ENCODE measurements at places on chromosomes 12 and 14.

GRCh38 chr14:104438166-104438887, 141.2 kb upstream of the C14orf180 start:
- DNase-seq = no peak

DNA sequence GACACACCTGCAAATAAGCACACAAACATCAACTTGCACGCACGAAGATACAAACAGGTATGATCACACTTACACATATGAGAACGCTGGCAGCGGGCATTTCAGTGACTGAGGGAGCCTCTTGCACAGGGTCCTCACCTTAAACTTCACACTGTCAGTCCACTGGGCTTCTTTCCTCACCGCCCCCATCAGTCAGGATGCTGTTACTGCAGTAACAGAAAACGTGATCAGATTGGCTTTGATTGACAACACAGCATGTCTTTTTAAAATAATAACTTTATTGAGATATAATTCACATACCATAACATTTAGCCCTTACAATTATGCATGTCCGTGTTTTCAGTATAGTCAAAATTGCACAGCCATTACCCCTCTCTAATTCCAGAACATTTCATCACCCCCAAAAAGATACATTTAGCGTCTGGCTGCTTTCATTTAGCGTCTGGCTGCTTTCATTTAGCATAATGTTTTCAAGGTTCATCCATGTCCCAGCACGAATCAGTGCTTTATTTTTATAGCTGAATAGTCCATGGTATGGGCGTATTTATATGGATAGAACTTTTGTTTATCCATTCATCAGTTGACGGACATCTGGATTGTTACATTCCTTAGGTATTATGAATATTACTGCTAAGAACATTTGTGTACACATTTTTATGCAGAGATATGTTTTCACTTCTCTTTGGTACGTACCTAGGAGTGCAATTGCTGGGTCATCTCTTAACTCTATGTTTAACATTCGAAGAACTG, 8.4 kb downstream of the CCDC197 start:
- DNase-seq = no peak

GRCh38 chr12:94753036-94753679, 102.8 kb upstream of the TMCC3 start:
- no peak for DNase-seq

GRCh38 chr12:120940799-120941198, 36.6 kb upstream of the SPPL3 start:
- no peak for DNase-seq

DNA sequence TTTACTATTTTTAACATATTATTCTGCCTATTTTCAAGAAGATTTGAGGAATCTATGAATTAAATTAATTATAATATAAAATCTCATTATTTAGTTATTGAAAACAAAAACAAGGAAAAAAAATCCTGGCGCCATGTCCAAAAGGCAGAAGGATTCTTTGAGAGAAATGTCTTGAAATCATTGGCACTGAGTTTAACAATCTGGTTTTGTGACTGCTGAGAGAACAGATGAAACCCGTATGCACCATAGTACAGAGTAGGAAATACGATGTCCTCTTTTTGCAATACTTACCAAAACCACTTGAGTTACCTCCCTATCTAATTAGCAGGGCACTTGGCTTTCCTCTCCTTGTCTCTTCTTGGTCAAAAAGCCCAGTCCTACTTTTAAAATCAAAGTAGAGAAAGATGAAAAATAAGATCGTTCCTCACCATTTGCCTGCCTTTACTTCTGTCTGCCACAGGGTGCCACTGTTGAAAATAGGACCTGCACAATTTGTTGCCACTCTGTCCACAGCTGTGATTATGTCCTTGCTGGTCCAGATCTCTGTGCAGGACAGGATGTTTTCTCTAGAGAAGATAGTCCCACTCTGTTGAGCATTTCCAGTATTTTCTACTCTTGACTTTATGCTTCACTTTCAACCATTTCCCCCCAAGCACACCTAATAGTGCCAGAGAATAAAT, 179.7 kb downstream of the PDZRN4 start:
- no peak for DNase-seq

DNA sequence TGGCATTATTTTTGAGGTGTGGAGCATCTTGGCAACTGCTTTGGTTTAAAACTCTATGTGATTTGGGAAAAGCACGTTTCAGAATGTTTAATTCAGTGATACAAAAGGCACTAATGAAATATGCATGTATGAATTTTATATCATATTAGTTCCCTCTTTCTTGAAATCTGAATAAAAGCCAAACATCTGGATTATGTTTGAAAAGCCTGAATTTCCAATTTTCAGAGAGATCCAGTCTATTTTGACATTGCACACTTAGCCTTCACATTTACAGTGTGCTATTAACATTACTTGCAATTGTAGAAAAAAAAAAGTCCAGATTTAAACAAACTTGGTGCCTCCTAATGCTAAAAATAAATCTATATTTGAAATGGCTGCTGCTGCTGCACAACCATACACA, 219.1 kb upstream of the NPAS3 start:
- no peak for DNase-seq

DNA sequence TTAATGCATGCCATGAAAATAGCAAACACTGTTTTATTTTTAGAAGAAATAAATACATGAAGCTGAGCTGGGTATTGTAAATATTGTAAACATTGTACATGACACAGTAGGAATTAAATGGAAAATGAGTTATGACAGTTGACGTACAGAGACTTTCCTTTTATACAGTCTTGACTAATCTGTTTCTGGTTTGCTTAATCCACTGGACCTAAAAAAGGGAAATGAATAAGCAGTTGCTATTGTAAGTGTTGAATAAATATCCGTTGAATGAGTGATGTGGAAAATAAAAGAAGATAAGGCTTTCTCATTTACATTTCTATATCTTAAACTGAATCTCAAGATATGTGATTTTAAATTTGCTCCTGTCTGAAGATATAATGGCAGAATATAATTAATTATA, 15.0 kb downstream of the PMCH start:
- DNase-seq = no peak

GRCh38 chr14:82180139-82180538, 646.5 kb upstream of the SEL1L start:
- DNase-seq = no peak

DNA sequence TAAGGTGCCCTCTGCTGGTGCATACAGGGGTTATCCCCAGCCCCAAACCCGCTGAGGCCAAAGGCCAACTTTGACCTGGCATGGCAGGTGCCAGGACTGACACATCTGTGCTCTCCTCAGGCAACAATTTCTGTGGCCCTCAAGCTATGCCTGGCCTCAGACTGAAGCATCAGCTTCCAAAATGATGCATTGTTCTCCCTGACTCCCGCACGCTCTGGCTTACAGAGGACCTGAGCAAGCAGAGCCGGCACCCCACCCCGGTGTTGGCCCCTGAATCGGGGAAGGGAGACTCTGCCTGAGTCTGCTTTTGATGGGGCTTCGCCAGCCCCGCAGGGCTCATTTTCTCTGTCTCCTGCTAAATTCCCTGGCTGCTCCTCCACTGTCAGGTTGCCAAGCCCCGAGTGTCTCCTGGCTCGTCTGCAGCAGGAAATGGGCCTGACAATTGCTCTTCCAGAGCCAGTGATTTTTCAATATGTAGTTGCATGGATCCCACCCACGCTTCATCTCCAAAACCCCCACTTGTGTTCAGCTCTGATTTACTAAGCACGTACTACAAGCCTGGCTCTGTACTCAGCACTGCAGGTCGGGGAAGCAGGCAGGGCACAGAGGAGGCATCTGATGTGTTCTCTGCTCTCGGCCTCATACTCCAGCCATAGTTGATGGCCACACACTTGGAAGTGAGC, 126.1 kb downstream of the SLC38A6 start:
- no peak for DNase-seq

DNA sequence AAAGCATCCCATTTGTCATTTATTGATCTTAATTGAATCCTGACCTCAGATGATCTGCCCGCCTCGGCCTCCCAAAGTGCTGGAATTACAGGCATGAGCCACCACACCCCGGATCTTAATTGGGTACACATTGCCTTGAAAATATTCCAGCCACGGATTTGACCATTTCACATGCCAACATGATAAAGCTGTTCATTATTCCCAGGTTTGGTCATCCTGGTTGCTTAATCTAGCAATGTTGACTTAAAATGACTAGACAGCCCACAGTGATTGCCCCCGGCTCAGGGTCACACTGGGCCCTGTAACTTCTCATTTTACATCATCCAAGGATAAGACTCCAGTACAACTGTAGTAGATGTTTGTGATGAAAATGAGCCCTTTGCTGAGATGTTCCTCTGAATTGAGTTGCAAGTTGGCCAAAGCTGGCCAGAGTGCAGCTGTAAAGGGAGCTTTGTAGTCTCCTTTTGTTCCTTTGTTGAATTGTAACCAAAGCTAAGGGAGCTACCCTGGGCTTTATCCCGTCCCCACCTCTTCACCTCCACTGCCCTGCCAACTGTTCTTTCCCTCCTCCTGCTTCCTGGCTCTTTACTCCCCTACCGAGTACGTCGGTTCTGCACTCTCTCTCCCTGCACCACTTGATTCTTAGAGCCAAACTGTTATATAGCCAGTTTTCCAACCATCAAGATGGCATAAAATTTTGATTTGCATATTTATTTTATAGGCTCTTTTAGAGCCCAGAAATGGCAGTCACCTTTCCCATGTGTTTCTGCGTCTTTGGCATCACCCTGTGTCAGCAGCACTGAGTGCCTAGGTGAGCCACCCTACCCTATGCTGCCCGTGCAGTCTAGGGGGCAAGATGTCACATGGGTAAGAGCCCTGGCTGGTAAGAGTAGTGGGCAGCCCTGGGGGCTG, 141.3 kb upstream of the HIF1A start:
- peak; percentile 90 for DNase-seq

DNA sequence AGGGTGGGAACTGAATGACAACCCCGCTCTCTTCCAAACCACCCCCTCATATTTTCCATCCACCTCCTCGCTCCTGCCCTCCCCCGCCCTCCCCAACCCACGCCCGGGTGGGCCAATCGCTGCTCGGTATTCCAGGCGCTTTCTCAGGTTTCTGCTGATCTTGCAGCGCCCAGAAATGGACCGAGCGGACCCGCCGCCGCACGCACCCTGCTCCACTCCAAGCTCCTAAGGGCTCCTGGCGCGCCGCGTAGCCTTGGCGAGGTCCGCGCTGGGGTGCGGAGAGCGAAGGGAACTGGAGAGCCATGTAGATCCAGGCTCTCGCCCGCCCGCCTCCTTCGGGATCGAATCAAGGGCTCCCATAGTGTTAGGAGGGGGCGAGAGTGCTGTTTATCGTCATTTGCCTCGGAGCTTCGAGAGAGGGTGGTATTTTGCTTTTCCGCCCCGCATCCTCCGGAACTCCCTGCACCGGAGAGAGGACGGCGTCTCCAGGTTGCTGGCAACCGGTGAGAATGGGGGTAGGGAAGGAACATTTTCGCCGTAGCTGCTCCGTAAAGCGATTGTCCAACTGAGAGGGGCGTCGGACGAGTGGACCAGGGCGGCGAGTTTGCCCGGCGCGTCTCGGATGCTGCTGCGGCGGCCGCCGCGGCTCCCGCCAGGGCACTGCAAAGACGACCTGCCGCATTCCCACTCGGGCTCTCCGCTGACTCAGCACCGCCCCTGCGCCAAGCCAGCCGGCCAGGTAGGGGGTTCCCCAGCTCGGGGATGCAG, at the start of gene KCNA1:
TSS of gene KCNA1 (plus strand) at position 172 of the 768 bp plus-strand sequence. CDS start 1,474 bp downstream, outside the sequence.
- no peak for DNase-seq

GRCh38 chr14:74275241-74275841, 27.4 kb downstream of the ABCD4 start:
- peak; percentile 66 for DNase-seq

DNA sequence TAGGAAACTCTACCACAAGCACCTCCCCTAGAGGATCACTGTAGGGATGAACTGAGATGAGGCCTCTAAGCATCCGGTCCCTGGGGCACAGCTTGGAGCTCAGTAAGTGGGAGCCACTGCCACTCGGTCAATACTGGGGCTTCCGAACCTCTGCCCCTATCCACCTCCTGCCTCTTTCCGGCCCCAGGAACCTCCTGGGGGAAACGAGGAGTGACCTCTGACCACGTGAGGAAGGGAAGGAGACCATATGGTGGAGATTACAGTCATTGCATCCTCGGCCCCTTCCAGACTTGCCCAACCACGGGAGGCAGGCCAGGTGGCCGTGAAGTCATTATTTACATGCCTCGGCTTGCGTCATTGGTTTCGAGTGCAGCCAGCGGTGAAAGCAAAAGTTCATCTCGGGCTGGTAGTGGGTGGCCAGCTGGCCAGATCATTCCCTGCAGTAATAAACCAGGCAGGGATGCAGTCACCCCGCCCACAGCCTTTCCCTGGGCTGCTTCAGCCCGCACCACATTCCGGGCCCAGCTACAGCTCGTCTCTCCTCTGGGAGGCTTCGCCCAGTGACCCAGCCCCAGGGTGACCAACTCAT, 65.4 kb downstream of the C14orf132 start:
- DNase-seq = peak; percentile 92

DNA sequence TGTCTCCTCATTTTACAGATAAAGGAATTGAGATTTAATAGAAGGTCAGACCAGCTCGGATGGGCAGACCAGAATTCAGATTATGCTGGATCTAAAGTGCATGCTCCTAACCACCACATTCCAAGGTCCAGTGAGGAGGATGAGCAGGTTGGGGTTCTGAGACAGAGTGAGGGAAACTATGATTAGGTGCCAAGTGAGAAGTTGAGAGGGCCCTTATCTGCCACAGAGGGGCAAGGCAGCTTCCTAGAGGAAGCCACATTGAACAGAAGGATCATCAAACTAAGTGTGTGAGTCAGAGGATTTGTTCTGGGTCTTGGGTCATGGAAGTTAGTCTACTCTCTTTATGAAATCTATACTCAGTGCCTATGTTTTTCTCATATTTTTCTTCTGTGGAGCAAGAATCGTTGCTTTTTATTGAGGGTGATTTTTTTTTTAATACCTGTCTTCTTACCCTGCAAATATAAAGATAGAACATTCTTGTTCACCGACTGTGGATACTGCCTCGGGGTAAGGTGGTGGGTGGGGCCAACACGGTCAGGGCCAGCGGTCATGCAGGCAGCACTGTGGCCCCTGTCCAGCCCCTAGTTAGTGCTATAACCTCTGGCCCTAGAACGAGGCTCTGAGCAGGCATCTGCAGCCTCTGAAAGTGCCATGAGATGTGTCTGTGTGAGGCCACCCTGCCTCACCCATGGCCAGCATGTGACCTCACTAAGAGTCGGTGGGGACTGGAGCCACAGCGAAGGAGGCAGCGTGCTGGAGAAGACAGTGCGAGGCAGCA, 55.6 kb upstream of the PTHLH start:
- DNase-seq = no peak

DNA sequence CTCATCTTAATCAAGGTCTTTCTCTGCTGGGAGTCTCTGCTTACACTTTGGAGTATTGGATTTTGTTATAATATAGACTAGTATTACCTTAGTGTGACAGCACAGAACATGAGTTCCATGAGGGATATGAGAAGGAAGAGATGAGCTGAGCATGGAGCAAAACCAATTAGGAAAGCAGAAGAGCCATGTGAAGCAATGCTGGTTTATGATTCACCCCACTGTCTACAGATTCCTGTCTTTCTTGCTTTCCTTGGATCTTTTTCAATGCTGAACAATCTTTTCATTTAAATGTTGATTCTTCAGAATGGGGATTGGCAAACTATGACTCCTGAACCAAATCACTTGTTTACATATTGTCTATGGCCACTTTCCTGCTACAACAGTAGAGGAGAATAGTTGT, 70.4 kb upstream of the KITLG start:
- no peak for DNase-seq
